GM12864 (cell line): ENCODE measurements at places on chromosomes 1 and 21.

DNA sequence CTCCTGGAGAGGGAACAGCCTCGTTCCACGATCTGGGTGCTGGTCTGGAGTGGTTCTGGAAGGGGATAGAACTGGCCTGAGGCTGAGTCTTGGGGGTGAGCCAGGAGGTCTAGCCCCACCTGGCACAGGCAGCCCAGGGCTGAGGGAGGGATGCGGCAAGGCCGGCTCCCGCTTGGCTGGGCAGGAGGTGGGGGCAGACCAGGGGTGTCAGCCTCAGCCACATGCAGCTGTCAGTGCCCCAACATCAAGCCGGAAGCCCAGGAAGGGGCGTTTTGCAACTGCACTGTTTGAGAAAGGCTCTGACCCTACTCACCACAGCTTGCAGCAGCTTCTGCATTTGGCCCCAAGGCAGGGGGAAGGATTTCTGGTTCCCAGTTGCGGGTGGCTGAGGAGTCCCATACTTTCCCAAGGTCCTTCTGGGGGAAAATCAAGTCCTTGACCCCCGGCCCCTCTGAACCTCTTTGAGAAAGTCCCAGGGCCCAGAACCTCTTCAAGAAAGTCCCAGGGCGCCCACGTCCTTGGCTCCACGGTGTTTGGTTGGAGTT is 2.0 kb downstream of the EFHD2 start:
- no peak for DNase-seq

DNA sequence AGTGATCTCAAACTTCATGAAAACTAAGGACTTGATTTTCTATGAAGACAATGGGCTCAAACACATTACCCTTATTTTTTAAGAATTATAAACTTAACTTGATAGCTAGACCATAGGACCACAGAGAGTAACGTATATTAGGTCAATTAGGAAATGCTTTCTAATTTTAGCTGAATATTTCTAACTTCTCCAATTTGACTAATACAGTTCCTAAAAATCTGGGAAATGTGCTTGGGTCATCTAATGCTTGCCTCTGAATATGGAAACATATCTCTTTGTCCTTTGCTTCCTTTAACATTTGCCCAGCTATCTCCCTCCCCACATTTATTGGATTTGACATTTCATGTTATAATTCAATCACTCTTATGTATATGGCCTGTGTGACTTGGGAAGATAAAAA is 141.4 kb downstream of the LHX8 start:
- DNase-seq, result no peak

DNA sequence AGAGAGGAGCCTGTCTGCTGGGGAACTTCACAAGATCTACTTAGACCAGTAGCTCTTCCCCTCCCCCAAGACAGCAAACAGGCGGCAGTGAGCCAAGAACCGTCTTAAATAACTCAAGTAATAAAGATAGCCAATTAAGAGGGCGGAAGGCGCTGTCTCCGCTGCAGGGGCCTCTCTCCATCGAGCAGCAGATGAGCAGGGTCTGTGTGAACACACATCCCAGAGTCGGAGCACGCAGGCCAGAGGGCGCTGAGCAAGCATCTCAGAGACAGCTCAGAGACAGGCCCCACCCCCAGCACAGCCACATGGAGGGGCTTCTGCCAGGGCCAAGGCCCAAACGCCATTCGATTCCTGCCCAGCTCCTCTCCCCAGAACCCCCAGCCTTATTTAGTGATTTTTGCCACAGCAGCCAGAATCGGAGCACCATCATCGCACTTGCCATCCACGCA is 11.1 kb downstream of the IFFO2 start:
- DNase-seq, result no peak

DNA sequence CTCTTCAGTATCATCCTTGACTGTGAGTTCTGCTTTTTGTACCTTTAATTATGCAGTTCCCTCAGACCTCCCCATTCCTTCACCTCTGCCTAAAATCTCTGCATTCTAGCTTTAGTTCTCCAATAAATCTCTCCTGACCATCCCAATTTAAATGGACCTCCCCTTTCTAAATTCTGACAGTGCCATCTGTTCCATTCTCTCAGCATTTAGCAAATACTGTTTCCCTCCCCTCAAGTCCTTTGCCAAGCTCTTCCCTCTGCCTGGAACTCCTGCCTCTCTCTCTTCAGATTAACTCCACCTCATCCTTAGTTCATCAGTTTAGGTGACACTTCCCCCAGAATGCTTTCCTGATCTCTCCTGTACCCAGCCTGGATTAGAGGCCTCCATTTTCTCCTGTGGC is 54.0 kb upstream of the JUN start:
- no peak for DNase-seq

DNA sequence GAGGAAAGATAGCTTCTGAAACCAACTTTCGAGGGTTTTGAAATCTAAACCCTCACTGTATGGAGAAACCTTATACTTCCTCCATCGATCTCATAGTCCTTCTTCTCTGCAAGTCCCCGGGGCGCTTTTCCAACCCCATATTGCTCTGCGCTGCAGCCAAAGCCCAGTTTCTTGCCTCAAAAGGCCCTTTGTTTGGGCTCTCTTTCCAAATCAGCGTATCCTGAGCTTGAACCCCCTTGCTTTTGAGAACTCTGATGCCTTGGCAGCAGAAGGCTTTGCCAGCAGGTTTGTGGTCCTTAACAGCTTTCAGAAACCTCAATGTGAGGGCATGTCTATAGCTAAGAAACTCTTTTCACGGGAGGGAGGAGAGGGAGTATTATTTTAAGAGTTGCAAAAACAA is 21.6 kb downstream of the PLPP3 start:
- no peak for DNase-seq

- DNase-seq, result no peak
Measured at GRCh38 chr1:110172001-110172400, 21.7 kb downstream of the SLC6A17 start.

DNA sequence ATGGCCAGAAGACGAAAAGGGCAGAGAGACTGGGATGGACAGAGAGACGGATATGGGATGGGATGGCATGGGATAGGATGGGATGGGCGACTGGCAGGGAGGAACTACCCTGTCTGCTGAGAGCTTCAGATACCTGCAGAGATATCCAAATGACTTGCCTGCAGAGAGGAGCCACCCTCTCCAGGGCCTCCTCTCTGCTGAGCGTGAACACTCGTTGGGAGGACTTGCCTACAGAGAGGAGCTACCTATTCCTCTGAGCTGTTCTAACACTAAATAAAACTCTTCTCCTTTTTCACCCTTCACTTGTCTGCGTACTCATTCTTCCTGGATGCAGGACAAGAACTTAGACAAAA is 67.1 kb upstream of the LRRN2 start:
- DNase-seq, result no peak

GRCh38 chr1:12206792-12207424 is 22.9 kb upstream of the VPS13D start:
- DNase-seq, result no peak

GRCh38 chr1:101291562-101292380 is 55.0 kb downstream of the S1PR1 start:
- DNase-seq, result no peak

- no peak for DNase-seq
Measured at GRCh38 chr1:224744521-224744920, 128.4 kb downstream of the CNIH3 start.

- no peak for DNase-seq
Measured at GRCh38 chr1:159868766-159869165, 6.3 kb upstream of the VSIG8 start.

DNA sequence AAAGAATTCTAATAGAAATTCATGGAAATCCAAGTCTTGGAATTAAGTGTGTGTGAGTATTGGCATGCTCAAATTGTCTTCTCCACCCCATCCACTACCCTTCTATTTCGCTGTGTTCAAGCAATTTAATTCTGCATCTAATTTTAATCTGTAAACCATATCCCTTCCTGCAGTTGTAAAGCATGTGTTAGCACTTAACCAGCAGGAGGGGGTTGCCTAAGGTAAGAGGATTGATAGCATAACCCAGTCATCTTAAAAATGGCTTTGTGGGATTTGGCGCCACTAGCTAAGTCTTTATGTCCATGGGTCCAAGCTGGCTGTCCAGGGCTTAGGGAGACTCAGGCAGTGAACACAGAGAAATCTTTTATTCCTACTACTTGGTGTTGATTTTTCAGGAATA is 210.3 kb downstream of the PTPRC start:
- no peak for DNase-seq

DNA sequence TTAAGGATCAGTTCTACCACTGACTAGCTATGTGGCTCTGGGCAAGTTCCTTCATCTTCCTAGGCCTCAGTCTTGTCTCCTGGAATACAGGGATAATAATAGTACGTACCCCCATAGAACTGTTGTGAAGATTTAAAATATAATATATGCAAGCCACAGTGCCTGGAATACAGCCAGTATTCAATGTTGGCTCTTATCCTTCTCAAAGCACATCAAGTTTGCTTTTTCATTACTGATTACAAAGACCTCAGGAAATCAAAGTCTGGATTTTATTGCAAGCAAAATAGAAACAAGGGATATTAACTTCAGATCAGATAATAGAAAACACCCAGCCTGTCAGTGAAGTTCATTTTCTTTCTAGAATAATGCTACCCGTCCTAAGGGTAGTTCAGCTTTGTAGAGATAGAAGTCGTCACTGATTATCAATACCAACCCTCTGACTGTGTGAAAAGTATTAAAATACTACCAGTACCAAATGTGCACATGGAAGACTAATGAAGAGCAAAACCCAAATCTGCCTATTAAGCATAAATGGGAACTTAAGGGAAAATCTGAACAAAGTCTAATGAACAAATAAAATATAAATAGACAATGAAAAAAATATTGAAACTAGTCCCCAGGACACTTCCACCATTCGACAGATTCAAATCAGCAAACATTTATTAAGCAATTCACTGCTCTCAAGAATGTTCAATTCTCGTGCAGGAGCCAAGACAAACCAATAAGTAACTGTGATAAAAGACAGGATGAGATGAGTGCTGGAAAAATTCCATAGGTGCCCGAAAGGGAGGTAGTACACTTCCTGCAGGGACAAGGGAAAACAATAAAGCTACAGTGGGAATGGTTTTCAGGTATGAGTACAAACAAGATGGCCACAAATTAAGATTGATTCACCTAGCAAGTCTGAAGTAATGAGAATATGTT is 206.2 kb downstream of the SMYD3 start:
- DNase-seq, result no peak

GRCh38 chr1:24154215-24154614 is 11.3 kb upstream of the IL22RA1 start:
- DNase-seq, result no peak
